ENCODE measurements at places on chromosomes 11 and 22.
A peak's percentile ranks its signal among the peaks of the same experiment; 100 is the strongest.

DNA sequence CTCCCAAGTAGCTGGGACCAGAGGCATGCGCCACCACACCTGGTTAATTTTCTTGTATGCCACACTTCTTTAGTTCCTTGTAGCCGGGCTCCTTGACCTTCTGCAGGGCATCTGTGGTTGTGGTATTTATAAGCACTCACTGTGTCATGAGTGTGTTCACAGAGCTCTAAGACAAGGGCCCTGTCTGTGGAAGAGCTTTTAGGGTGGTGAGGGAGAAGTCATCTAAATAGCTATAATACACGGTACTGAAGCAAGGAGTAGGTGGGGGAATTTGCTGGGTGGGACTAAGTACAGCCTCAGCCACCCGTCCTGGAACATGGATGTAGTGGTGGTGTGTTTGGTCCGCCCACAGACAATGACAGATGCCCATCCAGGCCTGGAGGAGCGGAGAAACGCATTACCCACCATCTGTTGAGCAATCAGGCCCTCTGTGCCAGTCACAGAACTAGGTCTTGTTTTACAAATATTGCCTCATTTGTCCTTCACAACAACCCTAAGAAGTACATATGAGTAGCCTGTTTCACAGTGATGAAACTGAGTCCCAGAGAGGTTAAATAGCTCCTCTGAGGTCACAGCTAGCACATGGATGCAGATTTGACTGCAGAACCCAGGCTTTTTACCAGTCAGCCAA is 10.1 kb downstream of the ACO2 start:
- DNase-seq, result no peak

DNA sequence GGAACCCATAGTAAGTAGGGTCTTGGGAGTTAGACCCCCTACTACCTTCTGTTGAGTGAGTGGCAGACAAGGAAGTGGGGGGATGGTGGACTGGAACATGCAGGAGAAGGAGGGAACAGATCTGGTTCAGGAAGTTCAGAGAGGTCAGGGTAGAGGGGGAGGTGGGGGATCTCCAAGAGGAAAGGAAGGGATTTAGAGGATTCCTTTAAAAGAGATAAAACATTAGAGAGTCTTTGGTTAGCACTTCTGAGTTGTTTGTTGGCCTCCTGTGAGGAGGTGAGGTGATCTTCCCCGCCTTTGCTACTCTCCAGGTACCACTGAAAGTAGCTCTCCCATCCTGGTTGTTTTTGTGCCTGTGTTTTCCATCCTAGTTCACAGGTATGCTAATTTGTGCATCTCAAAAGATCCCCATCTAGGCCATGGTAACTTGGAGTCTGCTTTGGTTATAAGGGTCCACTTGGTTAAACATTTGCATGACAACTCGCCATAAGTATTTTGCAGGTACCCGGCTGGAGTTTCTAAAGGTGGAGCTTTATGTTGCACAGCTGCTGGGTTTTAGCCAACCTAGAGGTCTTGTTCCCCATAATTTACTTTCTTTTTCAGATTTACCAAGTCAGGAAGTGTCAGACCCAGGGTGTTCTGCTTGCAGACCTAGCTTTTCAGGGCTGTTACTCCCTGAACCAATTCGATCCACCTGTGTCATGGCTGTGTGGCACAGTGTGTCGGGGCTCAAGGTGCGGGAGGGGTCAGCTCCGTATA is 79.3 kb upstream of the SORL1 start:
- no peak for DNase-seq

DNA sequence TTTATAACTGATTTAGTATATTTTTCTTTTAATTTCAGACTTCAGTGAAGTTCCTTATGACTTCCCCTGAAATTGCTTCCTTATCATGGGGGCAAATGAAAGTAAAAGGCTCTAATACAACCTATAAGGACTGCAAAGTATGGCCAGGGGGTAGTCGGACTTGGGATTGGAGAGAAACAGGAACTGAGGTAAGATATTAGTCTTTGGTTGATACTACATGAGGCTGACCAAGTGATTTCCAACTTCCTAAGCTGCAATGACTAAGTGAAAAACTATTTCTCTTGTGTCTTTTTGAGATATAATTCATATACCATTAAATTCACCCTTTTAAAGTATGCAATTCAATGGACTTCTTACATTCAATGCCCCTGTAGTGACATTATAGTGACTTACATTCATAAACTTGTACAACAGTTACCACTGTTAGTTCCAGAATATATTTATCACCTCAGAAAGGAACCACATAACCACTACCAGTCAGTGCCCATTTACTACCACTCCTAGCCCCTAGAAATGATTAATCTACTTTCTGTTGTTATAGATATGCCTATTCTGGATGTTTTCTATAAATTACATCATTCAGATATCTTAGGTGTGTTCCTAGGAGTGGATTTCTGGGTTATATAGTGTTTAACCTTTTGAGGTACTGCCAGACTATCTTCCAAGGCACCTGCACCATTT is 21.6 kb downstream of the AAMDC start:
- DNase-seq, result no peak

DNA sequence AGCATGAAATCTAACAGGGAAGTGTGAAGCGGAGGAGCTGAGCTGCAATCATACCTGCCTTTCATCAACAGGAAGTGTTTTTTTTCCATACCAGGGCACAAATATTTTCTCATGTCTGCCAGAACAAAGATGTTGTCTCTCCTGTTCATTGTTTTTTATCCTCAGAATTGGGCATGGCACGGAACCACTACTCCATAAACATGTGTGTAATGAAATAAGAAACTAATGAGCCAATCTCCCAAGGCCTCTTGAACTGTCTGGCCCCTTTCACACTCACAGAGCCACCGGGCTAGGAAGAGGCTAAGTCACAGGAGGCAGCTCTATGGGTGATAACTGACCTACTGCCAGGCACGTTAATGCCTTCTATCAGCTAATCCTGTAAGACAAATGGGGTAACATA is 124.4 kb downstream of the ETS1 start:
- DNase-seq, result no peak

DNA sequence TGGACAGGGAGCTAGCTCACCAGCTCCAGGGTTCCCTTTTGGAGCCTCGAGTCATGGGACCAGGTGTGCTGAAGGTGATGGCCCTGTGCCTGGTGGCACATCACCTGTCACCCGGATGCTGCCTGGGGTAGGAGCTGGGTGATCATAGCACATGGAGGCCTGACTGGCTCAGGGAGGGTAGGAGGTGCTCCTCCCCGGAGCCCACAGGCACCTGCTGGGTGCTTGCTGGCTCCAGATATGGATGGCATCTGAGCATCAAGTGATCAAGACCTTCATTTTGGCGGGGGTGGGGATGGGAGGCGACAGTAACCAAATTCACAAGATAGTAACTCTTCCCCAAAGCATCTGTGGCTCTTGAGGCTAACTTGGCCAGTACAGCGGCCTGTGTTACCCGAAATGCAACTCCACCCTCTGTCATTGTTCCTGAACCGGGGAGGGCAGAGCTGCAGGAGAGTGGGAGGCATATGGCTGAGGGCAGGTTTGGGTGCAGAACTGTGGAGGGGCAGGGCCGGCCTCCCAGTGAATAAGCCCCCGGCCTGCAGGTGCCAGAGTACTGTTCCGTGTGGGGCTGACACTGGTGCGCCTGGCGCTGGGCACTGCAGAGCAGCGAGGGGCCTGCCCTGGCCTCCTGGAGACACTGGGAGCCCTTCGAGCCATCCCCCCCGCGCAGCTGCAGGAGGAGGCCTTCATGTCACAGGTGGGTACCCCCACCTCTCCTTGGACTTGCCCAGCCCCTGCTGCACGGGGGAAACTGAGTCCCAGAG is 4.7 kb downstream of the TBC1D10C start:
- DNase-seq, result no peak

GRCh38 chr11:2466869-2467694 is 22.3 kb downstream of the KCNQ1 start:
- no peak for DNase-seq

DNA sequence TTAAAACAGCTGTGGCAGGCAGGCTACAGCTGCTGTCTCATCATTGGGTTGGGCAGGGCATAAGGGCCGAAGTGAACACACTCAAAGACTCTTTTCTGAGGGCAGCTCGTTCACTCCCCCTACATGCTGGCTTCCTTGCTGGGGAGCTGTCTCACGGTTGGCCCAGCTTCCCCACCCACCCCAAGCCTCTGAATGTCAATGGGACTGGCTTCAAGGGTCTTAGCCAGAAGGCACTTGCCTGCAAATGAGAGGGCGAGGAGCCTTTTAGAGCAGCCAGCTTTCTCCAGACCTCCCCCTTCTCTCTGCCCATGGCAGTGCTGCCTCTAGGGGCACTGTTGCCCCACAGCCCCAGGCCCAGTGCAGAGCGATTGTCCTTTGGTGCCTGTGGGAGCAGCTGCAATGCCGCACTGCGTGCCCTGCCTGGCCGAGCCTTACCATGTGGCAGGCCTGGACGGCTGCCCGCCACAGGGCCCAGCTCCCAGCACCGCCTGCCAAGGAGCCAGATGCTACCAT is 94.7 kb upstream of the RASSF10 start:
- peak; percentile 64 for DNase-seq

DNA sequence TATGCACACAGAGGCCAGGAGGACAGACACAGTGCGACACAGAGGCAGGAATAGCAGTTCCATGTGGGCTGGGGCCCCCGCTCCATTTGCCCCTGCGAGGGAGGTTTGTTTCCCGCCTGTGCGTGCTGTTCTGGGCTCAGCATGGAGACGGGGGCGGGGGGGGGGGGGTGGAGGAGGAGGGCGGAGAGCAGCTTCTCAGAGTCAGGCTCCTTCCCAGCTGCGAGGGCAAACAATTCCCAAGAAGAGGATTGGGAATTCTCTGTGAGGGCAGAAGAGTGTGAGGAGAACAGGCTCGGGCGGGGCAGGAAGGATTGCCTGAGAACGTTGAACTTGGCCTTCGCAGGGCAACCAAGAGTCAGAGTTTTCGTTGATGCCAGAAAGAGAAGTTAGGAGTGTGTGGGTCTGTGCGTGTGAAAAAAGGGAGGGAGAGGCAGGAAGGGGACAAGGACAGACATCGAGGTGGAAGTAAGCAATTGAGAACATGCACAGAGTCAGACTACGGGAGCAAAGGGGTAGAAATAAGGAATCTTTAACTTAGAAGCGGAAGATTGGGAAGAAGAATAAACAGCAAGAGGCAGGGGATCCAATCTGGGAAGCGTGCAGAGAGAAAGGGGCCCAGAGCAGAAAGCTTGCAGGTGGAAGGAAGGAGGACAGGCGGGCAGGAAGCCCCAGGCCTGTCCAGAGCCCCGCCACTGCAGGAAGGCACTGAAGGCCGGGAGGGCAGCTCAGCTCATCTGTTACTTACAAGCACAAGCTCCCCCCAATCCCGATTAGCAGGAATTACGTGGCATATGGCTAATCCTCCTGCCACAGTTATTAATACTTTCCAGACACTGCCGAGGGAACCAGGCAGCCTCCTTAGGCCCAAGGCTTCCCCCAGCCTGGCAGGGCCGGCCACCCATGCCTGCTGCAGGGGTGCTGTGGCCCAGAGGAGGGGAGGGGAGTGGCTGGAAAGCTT is 15.6 kb upstream of the JAM3 start:
- DNase-seq, result no peak

GRCh38 chr11:106216281-106216680 is 138.8 kb downstream of the AASDHPPT start:
- no peak for DNase-seq

- DNase-seq, result no peak
Observed at GRCh38 chr22:22916215-22916951, 28.8 kb downstream of the IGLL5 start.

DNA sequence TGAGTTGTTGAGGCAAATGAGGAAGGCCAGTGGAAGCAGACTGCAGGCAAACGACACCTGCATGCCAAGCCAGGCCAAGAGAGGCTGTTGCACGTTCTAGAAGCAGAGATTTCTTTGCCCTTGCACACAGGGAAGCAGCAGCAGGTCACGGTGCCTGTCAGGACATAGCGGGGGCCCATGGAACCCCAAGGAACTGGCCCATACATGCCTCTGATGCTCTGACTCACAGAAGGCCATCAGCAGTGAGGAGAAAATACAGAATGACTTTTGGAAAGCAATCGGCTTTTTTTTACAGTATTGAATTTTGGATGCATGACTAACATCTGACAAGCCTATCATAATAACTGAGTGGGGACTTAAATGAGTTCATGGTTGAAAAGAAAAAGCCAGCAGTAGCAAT is 123.9 kb downstream of the MPPED1 start:
- DNase-seq, result no peak

DNA sequence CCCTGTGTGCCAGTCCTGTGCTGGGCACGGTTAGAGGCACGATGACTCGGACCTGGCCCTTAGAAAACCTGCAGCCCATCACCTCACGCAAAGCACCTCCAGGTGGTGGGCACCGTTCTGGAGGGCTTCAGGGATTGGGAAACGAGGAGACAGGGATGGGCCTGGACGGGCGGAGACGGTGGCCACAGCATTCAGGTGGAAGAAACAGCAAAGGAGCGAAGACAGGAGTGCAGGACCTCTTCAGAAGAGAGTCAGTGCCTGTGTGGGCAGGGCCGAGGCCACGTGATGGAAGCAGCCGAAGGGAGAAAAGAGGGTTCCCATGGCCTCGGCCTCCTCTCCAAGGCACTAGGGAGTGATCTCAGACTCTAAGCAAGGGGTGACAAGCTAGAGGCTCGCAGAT is 8.1 kb upstream of the SLC22A12 start:
- DNase-seq, result no peak

- DNase-seq, result no peak
Observed at GRCh38 chr11:22884217-22884616, 23.9 kb upstream of the CCDC179 start.

DNA sequence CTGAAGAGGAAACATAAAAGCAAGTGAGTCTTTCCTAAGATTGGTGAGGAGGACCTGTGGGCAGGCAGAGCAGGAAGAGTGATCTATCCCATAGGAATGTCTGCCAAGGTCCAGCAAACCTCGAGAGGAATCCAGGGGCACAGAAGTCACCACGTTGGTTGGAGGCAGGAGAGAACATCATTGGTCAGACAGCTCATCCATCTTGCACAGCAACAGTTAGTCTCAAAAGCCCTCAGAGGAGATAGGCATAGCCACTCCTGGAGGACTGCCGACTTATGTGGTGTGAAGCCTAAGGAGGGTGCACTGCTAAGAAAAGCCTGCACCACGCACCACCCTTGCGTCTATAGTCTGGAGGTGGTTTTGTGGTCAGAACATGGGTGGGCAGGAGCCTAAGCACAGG is 109.1 kb downstream of the RASSF10 start:
- peak; percentile 49 for DNase-seq
